ENCODE measurements at places on chromosomes 1 and 21.

DNA sequence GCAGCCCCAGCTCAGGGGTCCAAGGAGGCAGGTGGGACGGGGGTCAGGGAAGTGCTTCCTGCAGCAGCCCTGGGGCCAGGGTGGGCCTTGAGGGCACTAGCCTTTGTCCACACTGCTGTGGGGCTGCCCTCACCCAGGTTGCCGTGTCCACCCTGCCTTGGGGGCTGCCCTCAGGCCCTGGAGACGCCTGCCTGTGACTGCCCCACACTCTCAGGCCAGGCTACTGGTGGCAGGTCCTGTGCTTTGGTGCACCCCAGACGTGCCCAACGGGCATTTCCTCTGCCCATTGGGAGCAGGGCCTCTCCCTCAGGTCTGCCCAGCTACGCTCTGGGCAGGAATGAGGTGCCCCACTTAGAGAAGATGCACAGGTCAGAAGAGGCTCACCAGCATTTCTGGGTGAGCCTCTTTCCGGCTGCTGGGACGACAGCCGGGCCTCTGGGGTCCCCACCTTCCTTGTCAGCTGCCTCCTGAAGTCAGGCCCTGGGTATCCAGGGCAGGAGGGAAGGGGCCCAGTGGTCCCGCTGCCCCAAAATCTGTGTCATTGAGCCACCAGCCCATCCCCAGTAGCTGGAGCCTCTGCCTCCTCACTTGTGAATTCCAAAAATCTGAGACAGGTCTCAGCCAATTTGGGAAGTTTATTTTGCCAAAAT is 2.7 kb upstream of the MMEL1 start:
- no peak for DNase-seq

- no peak for DNase-seq
Observed at GRCh38 chr1:225440380-225441221, 12.8 kb upstream of the LBR start.

DNA sequence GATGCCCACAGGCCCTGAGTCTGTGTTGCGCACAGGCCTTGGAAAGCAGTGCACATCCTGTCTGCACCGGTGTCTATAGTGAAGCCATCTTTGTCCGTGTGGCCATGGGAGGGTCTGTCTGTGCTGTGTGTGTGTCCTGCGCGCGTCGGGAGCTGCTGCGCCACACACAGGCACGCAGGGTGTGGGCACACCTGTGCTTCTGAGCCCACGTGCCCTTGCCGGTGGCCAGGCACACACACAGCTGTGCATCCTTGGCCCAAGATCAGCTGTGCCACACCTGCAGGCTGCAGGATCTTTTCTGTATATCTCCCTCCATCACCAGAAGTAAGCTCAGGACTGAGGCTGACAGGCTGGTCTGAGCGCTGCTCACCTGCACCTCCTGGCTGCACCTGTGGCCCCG is 3.2 kb upstream of the SAMD11 start:
- DNase-seq = no peak

- DNase-seq = peak; percentile 5
Observed at GRCh38 chr1:197268012-197268411, at the start of gene CRB1. Gene CRB1 (plus strand): TSS chr1:197268252. CDS start chr1:197268413, 161 bp downstream.

DNA sequence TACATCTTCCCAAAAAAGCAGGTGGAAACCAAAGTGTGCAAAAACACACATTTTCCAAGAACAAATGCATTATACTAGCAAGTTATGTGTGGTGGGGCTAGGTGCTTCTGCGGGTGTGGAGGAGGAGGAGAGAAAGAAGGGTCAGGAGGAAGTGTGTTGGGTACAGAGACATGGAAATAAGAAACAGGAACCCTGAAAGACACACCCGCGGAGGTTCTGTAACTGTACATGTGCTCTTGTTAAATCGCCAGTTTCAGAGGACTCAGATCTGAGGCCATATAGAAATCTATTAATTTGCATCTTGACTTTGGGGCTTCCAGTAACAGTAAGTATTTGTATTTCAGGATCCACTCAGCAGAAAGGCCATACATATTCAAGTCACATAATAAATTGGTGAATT is 30.9 kb downstream of the ERG start:
- DNase-seq = no peak

- no peak for DNase-seq
Observed at GRCh38 chr21:17250778-17251241, 262.0 kb upstream of the CXADR start.

DNA sequence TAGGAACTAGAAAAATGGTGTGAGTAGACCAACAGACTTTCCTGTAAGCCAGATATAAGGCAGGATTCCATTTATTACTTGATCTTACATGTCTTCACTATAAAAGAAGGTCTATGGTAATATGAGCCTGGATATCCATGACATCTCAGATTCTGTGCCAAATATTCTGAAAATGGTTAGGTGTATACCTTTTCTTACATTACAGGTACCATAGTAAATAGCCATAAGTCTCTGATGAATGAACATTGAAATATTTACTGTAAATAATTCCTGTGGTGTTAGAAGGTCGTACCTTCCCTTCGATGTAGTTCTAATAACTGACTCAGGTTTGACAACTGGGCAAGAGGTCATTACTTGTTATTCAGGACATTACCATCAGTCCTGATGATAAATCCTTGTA is 657.9 kb downstream of the BRINP3 start:
- no peak for DNase-seq

DNA sequence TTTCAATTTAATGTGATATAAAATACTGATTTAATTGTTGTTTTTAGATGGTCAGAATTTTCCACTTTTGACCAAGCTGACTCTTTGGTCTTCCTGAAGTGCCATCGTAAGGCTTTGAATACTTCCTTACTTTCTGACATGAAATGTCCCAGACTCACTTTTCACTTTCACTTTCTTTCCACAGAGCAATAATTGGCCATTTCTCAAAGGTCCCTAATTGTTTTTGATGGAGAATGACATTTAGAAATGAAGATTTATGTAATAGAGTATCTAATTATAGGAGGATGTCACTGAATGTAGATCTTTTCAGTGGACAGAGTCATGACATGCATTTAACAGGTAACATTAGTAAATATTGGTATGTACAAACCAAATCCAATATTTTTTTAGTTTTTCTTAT is 1141.6 kb downstream of the KCNT2 start:
- no peak for DNase-seq

- peak; percentile 90 for DNase-seq
Observed at GRCh38 chr1:16175610-16176553, 20.0 kb upstream of the EPHA2 start.

- DNase-seq = no peak
Observed at GRCh38 chr1:21280482-21280881, 9.8 kb downstream of the ECE1 start.

DNA sequence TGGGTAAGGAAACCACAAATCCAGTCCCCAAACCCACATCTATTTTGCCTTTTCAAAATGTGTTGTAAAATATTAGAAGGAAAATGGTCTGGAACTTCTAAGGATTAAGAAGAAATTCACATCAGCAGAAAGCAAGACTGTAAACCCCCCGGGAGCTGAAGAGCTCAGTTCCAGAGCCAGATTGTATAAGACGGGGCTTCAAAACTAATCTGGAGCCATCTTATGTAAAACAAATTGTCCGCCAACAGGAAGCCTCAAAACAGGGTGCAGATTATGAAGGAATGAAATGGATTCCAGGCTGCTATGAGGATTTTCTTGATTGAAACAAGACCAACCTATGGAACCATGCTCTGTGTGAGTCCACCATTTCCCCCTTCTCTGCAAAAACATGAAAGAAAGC is 25.1 kb upstream of the HUNK start:
- no peak for DNase-seq

DNA sequence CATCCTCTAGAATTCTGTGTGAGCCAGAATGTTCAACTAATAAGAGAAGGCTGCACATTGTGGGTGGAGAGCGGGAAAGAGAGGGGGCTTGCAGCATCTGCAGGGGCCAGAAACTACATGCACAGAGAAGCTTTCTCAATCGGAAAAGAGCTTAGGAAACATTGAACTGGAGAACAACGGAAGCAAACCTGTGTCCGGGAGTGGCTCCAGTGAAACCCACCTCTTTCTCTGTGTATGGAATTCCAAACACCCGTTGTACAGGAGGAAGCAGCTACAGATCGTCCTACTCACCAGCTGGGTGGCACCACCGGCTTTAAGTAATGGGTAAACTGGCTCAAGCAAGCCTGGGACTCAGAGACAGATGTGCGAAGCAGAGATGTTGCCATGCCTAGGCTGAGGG is 14.0 kb upstream of the CSF1 start:
- DNase-seq = no peak

DNA sequence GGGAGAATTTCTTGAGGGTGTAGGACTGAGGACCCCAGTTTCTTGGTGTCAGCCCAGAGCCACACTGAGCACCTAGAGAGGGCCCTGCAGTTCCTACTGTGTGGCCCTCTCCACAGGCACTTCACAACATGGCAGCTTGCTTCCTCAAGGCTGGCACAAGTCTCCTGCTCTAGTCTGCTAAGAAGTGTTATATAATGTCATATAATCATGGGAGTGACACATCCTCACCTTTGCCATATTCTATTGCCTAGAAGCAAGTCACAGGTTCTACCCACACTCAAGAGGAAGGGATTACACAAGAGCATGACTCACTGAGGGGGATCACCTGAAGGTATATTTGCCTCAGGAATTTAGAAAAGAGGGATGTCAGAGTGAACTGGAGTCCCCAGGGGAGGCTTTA is 5.5 kb upstream of the SNX27 start:
- DNase-seq = no peak

GRCh38 chr1:208497866-208498541 is 253.8 kb upstream of the PLXNA2 start:
- no peak for DNase-seq

GRCh38 chr1:171139890-171140289 is 45.2 kb upstream of the FMO2 start:
- no peak for DNase-seq

DNA sequence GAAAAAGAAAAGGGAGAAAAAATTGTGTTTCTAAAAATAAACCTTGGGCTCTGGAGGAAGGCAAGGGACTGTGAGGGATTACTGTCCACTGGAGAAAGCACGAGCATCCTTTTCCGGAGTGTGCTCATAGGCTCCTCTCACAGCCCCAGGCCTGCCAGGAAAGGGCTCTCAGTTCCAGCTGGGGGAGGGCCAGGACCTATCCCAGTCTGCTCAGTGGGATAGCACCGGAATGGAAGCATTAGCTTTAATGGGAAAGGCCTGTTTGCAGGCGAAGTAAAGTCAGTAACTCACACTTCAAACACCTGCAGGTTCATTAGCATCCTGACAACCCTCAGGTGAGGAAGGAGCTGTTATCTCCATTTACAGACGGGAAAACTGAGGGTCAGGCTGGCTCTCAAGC is 113.9 kb upstream of the USP24 start:
- DNase-seq = no peak

GRCh38 chr1:24154215-24154614 is 11.3 kb upstream of the IL22RA1 start:
- no peak for DNase-seq

DNA sequence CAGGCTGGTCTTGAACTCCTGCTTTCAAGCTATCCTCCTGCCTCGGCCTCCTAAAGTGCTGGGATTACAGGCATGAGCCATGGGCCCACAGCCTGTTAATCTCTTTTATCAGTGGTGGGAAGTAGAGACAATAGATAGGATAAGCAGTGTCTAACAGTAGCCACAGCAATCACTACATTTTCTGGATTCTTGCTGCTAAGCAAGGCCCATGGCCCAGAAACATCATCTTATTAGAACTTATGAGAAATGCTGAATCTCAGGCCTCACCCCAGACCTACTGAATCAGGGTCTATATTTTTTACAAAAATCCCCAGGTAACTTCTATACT is 29.7 kb downstream of the IGFN1 start:
- DNase-seq = no peak

- no peak for DNase-seq
Observed at GRCh38 chr1:21568006-21568746, 59.0 kb downstream of the ALPL start.

DNA sequence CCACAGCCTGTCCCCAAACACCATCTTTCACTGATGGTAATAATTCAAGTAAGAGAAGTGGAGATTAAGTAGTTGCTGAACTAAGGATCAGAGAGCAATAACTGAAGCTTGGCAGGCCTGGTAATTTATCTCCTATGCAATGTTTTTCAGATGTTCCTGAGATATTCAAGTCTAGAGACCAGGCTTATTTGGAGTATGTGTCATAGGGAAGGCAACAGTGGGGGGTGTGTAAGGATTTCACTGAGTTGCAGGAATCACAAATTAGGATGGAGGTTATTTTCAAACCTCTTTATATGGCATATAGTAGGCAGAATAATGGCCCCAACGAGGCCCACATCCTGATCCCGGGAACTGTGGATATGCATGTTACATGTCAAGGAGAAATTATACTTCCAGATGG is 171.7 kb downstream of the KCNJ6 start:
- peak; percentile 29 for DNase-seq

- peak; percentile 74 for DNase-seq
Observed at GRCh38 chr1:63813829-63814277, 40.0 kb downstream of the ROR1 start.

- no peak for DNase-seq
Observed at GRCh38 chr1:39473324-39473723, 18.1 kb upstream of the BMP8A start.

DNA sequence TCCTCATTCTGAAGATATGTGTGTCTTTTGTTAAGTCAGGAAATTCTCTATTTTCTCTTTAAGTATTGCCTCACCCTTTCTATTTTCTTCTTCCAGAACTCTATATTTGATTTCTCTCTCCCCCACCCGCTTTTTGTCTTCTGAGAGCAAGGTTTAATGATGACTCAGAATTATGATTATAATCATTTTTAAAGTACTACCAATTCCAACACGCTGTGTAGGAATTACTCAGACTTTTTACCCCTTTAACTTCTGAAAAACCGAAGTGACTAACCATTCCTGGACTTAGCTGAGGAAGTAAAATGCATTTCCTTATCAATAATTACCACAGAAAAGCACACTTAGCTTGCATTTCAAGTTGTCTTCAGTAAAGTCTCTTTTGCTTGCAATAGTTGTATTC is 20.8 kb upstream of the SCYL3 start:
- DNase-seq = peak; percentile 11

DNA sequence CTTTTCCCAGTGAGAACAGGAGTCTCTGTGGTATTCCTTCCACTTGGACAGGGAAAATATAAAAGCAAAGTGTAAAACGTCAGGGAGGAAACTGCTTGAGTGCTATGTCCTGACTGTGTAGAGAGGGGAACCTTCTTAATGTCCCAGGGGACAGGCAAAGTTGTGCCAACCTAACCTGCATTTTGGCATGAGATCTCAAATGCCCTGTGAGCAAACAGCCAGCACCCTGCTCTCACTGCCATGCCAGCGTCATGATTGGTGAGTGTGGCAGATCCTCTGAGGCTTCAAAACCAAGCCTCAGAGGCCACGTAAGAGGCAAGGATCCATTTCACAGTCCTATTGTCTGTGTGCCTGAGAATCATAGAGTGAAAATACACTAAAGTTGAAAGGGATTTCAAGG is 49.7 kb upstream of the RAP1A start:
- no peak for DNase-seq

DNA sequence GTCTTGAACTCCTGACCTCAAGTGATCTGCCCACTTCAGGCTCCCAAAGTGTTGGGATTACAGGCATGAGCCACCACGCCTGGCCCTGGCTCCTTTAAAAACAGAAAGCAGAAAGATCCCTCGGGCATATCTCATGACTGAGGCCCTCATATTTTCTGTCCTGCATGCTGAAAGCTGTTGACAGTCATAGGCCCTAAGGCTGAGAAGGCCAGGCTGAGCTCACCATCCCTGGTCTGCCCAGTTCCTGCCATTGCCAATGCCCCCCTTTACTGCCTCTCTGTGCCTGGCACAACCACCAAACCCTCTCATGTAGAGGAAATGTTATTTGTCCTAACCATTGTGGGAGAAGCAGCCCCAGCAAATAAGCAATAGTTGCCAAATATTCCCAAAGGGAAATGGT is 12.7 kb downstream of the CD34 start:
- DNase-seq = no peak

GRCh38 chr21:37866027-37866426 is 50.2 kb downstream of the KCNJ6 start:
- DNase-seq = peak; percentile 38

- DNase-seq = no peak
Observed at GRCh38 chr1:177566495-177566894, 395.7 kb downstream of the BRINP2 start.

Data from AG10803 (cell line).